ENCODE measurements at places on chromosomes 11 and 22.

DNA sequence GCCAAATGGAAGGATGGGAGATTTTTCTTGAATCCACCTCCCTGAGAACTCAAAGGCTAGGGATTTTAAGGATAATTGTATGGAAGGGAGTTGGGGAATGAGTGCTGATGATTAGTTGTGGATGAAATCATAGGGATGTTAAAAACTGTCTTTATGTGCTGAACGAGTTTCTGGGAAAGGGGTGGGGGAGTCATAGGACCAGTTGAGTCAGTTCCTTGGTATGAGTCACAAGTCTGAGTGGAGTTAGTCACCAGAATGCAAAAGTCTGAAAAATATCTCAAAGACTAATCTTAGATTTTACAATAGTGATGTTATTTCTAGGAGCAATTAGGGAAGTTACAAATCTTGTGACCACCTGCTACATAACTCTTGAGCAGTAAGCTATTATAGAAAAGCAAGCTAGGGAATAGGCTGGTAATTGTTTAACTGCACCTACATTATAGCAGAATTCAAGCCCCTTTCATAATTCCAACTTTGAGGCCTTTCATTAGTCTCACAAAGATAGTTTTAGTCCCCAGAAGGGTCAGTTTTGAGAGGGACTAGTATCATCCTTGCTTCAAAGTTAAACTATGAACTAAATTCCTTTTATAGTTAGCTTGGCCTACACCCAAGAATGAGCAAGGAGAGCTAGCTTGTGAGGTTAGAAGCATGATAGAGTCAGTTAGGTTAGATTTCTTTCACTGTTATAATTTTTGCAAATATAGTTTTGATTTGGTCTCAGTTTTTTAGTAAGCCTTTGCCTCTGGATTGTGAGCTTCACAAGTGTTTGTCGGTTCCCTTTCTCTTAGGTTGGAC is 668.0 kb downstream of the ETS1 start:
- DNase-seq: no peak

DNA sequence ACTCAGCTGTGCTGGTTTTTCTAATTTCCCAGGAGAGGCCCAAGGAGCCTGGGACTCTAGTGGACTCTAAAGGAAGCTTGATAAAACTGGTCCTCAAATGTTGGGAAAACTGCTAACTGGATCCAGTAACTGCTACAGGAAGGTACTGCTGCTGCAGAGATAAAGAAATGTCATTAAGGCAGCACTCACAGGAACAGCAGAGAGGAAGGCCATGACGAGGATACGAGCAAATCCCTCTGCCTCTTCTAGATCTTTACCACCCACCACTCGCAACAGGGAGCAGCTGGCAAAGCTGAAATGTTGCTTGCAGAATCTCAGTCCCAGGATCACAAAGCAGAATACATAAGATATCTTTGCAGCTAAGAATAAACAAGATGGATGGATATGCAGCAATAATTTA is 23.5 kb downstream of the TTC28 start:
- no peak for DNase-seq

DNA sequence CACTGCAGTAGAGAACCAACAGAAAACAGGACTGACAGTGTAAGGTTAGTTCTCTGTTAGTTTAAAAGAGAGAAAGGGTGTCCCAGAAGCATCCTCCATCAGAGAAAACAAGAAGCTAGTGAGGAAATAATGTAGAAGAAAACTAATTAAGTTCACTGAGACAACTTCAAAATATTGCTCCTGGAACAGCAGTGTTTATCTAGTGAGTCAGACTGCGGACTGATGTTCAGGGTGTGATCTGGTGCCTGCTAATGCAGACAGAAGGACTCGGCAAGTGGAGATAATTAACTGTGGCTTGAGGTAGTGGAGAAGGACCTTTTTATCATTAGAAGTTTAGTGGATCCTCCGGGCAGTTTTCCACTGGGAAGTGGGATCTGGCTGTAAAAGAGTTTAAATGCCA is 55.4 kb downstream of the CDON start:
- DNase-seq: no peak

GRCh38 chr11:127925475-127925874 is 661.9 kb downstream of the ETS1 start:
- no peak for DNase-seq

DNA sequence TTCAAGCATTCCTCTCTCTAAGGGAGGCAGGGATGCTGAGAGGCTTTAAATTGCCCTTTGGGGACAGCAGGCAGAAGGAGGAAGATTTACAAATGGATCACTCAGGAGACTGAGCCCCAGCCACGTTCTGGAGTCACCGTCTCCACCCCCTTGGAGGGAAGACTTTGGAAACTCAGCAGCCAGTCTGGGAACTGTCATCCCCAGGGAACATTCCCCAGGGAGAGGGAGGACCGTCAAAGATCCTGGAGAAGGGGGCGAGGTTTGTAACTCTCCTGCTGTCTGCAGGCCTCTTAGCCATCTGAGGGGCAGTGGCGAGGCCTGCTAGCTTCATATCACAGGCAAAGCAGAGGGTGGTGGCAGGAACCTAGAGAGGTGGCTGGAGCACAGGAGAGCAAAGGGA is 56.1 kb upstream of the SLC22A12 start:
- DNase-seq: no peak

GRCh38 chr11:10352921-10353550 is 48.2 kb downstream of the ADM start:
- DNase-seq: no peak

GRCh38 chr11:107598225-107599139 is 7.5 kb downstream of the ELMOD1 start:
- no peak for DNase-seq

DNA sequence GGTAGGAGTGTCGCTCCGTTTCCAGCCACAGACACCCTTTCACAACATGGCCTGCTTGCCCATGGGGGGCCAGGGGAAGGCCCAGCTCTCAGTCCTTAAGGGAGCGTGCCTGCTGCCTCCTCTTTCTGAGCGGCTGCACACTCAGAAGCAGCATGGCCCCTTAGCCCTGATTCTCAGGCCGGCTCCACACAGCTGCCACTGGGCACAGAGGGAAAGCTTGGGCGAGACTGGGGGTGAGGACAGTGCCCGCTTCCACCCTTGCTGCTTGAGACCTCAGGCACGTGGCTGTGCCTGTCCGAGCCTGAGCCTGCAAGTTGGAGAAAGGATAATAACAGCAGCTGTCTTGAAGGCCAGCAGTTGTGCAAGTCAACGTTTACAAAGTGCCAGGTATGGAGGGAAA is 416.3 kb downstream of the SHANK2 start:
- DNase-seq: no peak

DNA sequence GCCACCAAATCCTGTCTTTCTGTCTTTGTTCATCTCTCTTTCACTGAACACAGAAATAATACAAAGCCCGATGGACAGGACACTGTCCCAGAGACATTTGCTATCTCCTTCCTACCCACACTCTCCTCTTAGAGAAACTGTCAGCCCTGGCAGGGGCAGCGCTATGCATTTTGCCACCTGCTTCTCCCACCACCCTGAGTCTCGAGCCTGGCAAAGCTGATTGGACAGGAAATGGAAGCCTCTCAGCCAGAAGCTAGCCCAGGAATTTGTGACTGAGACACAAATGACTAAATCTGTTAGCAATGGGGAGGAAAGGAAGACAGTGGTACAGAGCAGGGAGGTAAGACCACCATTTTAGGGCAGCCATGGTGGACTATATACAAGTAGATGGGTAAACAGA is 14.9 kb upstream of the GALNT18 start:
- no peak for DNase-seq

GRCh38 chr22:42425989-42426355 is 6.2 kb downstream of the NFAM1 start:
- no peak for DNase-seq

DNA sequence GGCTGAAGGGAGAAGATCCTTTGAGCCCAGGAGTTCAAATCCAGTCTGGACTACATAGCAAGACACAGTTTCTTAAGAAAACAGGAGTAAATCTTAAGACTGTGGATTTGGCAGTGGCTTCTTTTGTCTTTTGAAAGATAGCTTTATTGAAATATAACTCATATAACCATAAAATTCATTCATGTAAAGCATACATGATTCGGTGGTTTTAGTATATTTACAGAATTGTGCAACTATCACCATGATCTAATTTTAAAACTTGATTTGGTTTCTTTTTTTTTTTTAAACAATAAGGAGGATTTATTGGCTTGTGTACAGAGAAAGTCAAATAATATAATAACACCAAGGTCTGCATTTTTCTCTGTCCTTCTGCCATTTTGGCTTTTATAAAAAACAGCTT is 23.1 kb upstream of the PSMA1 start:
- DNase-seq: no peak

DNA sequence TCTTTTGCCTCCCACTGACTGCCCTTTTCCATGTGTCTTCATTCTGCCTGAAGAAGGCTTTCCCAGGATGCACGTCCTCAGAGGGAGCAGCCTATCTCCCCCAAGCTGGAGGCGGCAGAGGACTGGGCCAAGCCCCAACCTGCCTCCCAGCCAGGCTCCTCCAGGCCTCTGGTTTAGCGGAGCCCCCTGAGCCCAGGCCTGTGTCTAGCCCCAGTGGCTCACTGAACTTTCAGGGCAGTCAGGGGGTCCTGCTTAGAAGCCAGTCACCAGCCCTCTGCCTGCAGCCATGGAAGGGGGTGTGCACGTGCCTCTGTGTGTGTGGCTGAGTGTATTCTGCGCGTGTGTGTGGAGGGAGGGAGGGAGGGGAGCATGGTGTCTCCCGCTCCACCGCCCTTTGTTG is 10.4 kb upstream of the GRK2 start:
- DNase-seq: no peak

DNA sequence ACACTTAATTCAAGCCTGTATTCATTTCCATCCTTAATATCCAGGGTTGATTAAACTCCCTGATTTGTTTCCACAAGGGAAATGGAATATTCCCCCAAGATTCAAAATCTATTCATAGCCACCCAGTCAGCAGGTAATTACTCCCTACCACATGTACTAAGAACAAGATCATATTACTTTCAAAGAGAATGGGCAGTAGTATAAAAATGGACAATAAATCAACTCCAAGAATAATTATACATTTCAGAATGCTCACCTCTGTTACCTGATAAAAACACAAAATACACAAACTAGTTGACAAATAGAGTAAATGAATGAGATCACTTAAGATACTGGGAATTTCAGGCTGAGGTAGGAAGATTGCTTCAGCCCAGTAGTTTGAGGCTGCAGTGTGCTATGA is 8.5 kb upstream of the FEZ1 start:
- no peak for DNase-seq

- DNase-seq: peak; percentile 12
Measured at GRCh38 chr11:60485987-60486386, 6.6 kb upstream of the MS4A12 start.

DNA sequence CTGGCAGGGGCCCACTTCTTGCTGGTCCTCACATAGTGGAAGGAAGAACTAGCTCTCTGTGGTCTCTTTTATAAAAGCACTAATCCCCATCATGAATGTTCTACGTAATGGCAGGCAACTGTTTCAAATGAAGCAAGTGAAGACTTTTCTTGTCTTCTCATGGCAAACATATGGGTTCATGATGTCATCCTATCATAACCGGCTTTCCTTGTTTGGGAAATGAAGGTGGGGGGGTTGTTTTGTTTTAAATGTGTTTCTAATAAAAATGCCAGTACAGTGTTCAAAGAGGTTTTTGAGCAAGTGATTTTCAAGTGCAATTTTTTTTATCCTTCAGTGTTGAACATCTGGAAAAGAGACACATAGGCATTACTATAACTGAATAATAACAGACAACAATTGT is 33.4 kb downstream of the REXO2 start:
- DNase-seq: no peak

DNA sequence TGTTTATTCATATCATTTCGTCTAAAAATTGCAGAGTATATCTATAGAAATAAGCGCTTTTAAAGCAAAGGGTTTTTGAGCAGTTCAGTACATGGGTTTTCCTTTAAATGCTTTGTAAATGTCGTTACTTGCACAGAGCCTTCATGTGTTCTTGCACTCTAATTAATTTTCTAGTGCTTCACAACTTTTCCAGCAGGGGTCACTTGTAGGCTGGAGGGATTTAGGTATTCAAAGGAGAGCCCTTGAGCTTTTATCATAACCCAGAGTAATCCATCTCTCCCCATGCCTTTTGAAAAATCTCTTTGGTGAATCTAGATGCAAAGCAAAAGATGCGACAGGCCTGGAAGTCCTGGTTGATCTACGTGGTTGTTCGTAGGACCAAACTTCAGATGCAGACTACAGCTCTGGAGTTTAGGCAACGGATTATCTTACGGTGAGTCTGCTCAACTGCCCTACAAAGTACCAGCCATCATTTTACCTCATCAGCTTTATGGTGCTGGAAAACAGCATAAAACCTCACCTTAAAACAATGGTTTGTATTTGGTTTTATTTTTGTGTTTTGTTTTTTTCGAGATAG is 60.4 kb downstream of the SFI1 start:
- no peak for DNase-seq

GRCh38 chr22:48267681-48268080 is 1505.2 kb downstream of the TBC1D22A start:
- DNase-seq: no peak

GRCh38 chr11:134118006-134118405 is 49.1 kb downstream of the JAM3 start:
- DNase-seq: no peak

- DNase-seq: no peak
Measured at GRCh38 chr11:26142891-26143290, 189.0 kb upstream of the ANO3 start.

DNA sequence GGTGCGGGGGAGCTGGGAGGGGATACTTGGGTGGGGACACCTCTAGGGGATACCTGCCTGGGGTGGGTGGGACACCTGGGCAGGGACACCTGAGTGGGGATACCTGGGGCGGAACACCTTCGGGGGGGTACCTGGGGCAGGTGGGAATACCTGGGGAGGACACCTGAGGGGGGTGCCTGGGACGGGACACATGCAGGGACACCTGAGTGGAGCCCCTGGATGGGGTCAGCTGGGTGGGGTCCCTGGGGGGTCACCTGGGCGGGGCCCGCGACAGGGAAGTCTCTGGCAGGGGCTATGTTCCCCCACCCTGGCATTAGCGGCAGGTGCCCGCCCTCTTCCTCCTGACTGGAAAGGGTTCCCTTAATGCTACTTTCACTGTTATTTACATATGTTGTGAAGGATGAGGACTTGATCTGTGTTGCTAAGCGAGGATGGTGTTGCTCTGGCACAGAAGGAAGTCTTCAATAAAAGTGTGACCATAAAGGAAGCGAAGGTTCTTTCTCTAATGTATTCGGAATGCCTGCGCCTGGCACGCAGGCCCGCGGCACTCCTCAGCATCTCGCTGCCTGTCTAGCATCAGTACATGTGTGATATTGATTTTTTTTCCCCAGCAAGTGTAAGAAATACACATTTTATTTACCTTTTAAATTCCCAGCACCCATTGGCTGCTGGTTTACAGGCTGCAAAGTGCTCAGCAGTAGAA is 801.7 kb downstream of the BRD1 start:
- no peak for DNase-seq
